ENCODE measurements at places on chromosomes 1 and 21.
A peak's percentile ranks its signal among the peaks of the same experiment; 100 is the strongest.

DNA sequence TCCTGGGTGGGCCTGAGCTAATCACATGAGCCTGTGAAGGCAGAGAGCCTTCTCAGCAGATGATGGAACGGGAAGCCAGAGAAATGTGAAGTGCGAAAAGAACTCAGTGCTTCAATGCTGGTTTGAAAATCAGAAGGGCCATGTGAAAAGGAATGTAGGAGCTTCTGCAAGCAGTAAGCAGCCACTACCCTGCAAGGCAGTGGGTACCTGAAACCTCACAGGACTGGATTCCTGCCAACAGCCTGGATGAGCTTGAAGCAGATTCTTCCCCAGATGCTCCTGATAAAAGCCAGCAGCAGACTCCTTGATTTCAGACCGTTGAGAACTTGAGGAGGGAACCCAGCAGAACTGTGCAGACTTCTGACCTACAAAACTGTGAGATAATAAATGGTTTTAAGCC, 158.6 kb downstream of the SYT2 start:
- no peak for DNase-seq

- no peak for DNase-seq
These were observed 14.3 kb upstream of the LRRC53 start for GRCh38 chr1:74526708-74527107.

DNA sequence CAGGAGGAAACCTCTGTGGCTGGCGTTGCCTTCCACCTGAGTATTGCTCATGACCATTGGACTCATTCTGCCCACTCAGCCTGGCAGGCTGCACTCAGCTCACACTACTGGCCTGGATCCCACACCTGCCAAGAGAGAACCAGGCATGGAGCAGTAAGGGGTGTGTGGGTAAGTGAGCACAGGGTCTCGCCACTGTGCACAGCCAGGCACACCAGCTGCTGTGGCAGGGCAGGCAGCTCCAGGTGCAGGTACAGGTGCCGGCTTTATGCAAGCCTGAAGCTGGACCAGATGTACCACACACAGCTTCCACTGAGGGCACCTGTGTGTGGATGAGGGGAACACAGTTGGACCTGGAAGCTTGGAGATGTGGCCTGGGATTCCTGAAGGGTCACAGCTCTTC, 295.2 kb upstream of the SNX7 start:
- no peak for DNase-seq

DNA sequence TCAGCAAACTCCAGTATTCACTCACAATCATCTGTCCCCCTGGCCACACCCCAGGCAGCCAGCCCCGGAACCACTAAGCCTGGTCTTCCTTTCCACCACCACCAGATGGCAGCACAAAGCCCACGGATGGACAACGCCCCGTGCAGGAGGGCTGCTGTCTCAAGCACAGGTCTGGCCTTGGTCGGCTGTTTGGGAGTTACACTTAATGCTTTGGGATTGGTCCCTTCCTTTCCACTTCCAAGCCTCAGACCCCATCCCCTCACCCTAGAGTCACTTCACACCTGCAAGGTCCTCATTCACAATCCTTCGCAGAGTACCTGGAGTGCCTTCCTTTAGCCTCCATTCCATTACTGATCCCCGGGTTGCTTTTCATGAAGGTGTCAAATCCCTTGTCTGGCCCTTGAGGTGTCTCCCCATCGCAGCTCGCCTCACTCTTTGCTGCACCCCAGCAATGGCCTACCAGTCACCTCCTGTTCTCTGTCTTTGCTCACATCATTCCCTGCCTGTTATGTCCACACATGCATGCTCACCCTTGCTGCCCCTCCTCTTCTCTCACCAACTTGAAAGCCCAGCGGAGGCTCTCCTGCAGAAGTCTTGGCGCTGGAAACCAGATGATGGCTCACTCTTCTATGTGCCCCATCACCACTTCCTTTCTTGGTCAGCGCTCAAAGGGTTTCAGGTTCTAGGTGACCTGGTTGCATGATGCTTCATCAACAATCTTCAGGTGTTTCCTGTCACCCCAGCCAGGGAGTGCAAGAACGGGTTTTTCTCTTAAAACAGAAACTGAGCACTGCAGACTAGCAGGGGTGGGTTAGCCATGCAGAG, 24.9 kb upstream of the KCNA2 start:
- DNase-seq, result peak; percentile 60

- DNase-seq, result no peak
These were observed 17.1 kb downstream of the THEM4 start for GRCh38 chr1:151892190-151892589.

- no peak for DNase-seq
These were observed 197.6 kb downstream of the CAMTA1 start for GRCh38 chr1:6982860-6983259.

DNA sequence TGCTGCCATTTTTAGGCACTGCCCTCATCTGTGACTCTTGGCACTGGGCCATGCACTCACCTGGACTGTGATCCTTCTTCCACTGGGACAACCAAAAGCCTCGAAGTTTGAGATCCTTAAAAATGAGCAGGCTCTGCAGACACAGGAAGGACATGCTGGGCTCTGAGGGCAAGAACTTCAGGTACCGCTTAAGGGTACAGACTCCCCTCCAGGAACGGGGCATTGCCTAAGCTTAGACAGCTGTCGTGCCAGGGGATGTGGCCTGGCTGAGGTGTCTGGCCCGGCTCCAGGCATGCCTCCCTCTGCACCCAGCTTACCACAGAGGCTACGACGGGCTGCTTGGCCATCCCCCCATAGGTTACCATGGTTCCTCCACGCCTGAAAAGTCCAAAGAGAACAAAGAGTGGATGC, 14.2 kb upstream of the SRSF4 start:
- no peak for DNase-seq
